ENCODE measurements at places on chromosomes 2 and 18.

DNA sequence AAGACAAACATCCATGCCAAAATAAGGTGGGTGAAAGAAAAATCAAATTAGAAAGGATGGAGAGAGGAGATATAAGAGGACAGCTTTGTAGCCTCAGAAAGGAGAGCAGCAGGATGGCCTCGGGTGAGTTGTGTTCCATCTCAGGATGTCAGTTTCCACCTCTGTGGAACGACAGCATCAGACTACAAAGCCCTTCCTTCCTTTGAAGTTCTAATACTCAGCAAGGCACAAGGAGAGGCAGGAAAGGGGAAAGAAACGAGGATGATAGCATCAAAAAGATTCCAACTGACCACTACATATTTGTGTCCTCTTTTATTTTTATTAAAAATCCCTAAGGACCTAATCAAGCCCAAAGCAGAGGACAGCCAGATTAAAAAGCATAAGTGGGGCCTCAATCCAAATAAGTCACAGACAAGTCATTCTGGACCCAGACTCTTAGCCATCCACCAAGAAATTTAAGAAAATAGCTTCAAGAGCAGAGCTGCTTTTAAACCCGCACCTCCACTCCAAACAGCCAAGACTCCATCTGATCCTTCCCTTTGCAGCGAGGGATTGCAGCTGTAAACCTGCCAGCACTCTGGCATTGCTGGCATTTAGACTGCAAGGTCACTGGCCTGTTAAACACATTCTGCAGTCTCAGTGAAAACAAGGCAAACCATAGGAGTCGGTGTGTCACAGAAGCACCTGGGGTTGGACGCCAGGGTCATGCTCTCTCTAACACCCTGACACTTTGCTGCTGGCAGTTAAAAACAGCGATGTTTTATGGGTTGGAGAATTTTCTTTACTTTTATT, 314.5 kb upstream of the CHAC2 start:
- no peak for DNase-seq

GRCh38 chr2:21270083-21270491, 146.3 kb downstream of the TDRD15 start:
- no peak for DNase-seq

GRCh38 chr2:158046121-158046880, 55.4 kb upstream of the UPP2 start:
- DNase-seq = no peak

DNA sequence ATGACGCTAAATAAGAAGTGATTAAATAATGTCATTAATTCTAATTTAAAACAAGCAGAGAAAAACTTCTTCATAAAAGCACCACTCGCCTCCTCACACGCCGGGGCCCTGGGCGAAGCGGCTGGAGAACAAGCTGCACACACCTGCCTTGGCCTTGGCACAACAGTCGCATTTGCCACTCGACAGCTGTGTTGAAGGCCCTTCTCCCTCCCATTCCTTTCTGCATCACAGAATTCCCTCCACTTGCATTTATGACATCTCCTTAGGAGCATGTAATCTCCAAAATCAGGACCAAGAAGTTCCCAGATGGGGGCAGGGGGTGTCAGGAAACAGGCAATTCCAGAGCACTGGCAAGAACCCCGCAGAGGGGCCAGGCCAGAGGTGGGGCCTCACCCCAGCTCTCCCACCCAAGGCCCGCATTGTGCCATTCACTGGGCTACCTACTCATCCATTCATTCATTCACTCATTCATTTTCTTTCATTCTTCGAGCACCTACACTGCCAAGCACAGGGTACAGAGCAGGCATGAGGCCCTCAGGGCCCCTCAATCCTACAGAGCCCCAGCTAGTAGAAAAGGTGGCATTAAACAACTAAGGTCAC, 6.4 kb downstream of the HDAC4 start:
- no peak for DNase-seq

GRCh38 chr18:24491927-24492834, 31.7 kb downstream of the HRH4 start:
- DNase-seq = no peak

DNA sequence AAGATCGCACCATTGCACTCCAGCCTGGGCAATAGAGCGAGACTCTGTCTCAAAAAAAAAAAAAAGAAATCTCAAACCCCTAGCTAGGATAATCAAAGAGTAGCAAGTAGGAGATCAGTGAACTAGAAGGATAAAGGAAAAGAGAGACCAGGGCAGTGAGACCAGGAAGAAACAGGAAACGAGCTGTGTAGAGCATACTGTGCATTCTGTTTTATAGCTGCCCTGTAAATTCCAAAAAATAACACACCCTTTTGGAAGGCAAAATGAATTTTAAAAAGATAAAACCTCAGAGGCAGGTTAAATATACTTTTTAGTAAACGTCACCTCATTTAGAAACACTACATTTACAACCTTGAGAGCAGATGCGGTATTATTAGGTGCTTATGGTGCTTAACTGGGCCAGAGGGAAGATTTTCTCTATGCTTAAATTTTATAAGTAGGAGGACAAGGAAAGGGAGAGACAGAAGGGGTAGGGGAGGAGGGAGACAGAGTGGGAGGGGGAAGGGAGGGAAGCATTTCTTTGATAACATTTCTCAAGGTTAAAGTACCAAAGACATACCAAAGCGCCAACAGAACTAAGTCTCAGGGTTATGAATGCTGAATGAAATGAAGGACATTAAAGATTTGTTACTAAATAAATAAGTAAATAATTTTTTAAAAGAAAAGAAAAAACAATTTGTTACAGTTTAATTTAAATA, 30.1 kb downstream of the FEZ2 start:
- DNase-seq = no peak

GRCh38 chr2:220469201-220469600, 841.8 kb downstream of the SLC4A3 start:
- no peak for DNase-seq

GRCh38 chr2:78318275-78318674, 707.2 kb upstream of the REG3G start:
- DNase-seq = no peak

DNA sequence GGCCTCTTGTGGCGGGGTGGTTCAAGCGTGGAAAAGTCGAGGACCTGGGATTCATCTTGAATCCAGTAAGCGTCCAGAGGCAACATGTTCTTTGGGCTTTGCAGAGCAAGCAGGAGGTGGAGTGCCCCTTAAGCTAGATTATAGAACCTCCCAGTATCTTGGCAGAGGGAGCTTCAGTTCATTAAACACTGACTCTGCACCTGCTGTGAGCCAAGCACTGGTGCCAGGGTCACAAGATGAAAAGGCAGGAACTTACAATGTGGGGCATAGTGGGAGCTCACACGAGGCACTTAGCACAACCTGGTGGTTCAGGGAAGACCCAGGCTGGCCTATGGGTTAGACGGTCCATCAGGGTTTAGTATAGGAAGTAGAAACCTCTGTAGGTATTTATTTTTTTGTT, 7.4 kb upstream of the FZD5 start:
- DNase-seq = no peak

GRCh38 chr2:193303464-193303863, 1108.7 kb upstream of the TMEFF2 start:
- DNase-seq = no peak

DNA sequence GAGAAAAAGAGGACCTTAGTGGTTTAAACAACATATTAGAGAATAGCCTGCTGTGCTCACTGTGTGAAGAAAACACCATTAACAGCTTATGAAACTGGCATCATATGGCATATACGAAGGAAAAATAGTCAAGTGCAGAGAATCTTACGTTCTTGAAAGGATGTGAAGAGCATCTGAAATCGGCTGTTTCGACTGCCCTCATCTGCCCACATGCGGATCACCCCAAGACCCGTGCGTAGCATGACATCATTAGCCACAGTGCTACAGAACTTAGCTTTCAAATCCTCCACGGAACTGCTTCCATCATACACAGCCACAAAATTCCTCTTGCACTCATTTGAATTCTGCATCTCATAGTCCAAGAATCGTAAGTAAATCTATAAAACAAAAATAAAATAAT, 84.3 kb downstream of the NETO1 start:
- DNase-seq = no peak

DNA sequence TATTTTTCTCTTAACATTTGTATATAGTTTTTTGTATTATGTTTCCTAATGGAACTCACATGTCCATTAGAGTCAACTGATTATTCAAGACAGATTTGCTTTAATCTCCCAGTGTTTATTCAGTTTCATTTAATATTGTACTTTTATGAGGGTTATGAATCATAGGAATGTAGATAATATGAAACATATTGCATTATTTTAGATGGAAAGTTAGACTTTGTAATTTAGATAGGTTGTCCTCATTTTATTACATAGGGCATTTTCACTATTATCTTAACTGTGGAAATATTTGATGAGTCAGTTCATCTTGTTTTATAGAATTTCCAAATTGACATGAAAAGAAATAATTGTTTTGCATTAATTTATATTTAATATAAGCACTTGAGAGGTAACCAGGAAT, 240.8 kb downstream of the PLCL1 start:
- DNase-seq = no peak

GRCh38 chr2:190961918-190962487, 52.0 kb downstream of the STAT1 start:
- DNase-seq = no peak

- no peak for DNase-seq
These were observed 1477.6 kb upstream of the NXPH2 start for GRCh38 chr2:140257692-140258300.

- no peak for DNase-seq
These were observed 93.0 kb upstream of the ODC1 start for GRCh38 chr2:10541081-10541480.

- no peak for DNase-seq
These were observed 27.4 kb upstream of the C2orf69 start for GRCh38 chr2:199883474-199884212.

DNA sequence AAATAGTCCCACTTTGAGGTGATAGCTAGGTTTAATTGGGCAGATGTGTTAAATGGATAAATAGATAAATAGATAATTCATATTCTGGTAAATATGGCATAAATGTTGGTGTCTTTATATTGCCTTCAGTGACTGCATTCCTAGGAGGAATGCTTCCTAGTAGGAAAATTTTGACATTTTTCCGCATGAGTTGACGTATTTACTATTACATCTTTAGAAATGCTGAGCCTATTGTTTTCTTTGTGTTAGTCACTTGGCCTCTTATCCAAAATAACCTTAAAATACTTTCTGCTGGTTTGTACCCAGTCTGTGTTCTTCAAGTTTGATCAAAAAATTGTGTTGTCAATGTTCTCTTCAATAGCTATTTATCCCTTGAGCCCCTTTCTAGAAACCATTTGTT, 495.6 kb upstream of the ZEB2 start:
- DNase-seq = no peak

GRCh38 chr2:8628179-8628865, 53.5 kb upstream of the ID2 start:
- no peak for DNase-seq

DNA sequence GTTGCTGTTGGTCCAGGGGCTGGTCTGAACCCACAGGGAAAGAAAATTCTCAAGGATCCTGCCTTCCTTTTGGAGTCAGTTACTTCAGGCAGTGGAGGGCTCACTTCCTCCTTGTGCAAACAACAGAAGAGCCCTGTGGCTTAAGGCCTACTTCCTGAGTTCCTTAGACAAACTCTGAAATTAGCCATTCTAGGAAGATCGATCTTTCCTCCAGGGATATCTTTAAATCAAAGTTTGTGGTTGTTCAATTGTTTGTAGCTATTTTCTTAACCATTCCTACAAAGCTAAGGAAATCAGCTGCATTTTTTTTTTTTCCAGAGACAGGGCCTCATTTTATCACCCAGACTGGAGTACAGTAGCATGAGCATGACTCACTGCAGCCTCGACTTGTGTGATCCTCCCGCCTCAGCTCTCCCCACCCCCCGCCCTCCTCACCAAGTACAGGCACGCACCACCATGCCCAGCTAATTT, 156.0 kb downstream of the TANC1 start:
- DNase-seq = peak; percentile 34

- DNase-seq = no peak
These were observed 420.3 kb upstream of the CHAC2 start for GRCh38 chr2:53347269-53347668.

DNA sequence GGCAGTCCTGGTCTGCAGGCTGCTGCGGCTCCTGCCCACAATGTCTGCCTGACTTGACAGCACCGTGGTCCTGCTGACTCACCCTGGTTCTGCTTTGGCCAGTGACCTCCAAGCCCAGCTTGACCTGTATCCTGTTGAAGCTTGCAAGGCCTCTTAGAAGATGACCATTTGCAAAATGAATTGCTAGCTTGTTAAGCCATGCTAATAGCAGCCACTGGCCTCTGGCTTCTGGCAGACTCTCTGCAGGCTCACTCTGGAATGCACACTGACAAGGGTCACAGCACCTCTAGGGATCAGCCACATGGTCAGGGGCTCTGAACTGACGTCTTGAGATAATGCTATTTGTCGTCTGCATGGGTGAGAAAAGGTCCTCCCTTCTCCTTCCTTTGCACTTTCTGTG, 25.9 kb downstream of the CNGA3 start:
- DNase-seq = no peak

DNA sequence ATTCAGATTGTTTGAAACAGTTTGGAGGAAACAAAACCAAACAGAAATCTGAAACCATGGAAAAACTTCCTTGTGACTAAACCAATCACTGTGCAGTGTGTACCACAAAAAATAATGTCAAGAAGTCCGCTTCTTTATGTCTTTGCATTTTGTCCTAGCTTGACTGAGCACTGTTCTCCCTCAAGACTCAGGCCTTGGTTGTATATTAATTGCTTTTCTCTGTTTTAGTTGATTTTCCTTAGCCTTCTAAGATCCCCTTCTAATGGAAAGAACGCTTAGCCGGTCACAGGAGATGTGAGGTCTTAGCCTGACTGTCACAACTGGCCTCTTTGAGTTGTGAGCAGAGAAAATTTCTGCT, 56.6 kb downstream of the LCLAT1 start:
- no peak for DNase-seq

DNA sequence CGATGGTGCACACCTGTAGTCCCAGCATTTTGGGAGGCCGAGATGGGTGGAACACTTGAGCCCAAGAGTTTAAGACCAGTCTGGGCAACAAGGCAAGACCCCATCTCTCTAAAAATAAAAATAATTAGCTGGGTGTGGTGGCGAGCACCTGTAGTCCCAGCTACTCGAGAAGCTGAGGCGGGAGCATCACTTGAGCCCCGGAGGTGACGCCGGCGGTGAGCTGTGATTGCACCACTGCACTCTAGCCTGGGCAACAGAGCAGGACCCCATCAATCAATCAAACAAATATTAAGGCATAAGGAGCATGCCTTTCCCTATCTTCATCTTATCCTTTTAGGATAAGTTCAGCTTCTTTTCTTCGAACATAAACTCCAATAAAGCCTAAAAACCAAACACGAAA, 1.1 kb downstream of the WDSUB1 start:
- no peak for DNase-seq

GRCh38 chr2:153873052-153874048, 1.6 kb downstream of the GALNT13 start:
- peak; percentile 25 for DNase-seq

DNA sequence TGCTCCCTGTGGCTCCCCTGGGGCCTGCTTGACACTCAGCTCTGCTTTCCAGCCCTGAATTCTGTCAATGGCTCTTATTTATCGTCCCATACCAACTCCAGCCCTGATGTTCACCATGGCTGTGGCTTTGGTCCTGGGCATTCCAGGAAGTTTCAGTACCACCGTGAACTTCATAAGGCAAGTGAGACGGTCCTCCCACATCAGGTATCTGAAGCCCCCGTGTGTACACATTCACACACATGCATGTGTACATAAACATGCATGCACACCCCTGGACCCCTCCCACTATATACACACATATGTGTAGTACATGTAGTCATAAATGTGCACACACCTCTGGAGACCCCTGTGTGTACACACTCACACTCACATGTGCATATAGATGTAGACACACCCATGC, 43.3 kb upstream of the PUM2 start:
- no peak for DNase-seq

Data from HEK293T (cell line).